ENCODE measurements at places on chromosomes 16 and 17.
A peak's percentile ranks its signal among the peaks of the same experiment; 100 is the strongest.

- DNase-seq: no peak
Measured at GRCh38 chr17:73387746-73388577, 76.2 kb upstream of the CDC42EP4 start.

- DNase-seq: no peak
Measured at GRCh38 chr17:50344731-50345365, 1.1 kb upstream of the XYLT2 start.

DNA sequence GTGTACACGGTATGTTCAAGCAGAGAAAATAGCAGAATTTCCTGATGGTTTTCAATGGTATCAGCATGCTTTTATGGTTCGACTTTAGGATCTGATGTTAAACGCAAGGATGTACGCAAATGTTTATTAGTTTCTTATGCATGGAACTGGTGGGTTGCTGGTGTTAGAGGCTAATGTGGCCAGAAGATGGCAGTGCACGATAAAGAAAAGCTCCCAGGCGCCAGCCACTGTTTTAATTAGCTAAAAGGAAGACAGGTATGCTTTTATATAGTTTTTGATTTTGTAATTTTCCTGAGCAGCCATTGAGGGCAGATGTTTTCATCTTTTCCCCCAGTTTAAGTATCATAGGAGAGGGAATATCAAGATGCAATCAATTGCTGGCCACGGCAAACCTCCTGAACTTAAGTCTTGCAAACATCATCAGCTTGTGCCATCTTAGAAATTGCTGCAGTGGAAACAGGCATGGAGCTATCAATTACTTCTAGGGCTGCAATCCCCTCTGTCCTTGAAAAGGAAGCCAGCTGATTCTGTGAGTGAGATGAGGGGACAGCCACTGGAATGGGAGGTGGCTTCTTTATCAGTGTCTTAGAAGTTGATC is 648.5 kb upstream of the RBFOX1 start:
- DNase-seq: peak; percentile 20

DNA sequence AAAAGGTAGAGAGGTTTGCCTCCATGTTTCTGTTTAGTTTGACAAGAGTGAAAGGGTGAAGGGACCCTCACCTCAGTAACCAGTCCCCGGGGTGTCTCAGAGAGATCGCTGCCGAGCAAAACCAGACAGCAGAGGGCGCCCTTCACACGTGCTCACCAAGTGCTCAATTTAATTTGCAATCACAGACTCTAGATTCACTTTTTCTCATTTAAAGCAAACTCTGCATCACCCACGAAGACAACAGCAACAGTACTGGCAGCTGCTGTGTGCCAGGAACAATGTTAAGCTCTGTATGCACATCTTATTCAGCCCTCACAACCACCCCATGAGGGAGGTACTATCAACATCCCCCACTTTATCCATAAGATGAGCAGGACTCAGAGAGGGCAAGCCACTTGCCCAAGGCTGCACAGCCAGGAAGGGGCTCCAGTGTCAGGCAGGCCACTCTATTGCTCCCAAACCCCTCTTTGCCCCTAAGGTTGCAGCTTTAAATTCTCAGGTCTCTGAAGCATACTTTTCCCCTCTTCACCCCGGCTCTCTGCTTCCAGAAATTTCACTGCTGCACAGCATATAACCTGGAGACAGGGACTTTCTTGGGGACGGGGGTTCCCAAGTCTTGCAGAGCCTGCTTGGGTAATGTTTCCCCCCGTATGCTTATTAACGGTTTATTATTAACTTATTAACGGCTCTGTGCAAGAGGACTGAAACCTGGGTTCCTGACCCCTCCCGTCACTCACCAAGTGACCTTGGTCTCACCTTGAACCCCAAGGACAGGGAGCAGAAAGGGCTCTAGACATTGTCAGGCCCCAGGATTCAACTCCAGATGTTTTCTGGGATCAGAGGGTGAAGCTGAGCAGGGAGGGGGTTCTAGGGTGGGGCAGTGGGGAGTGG is 70.9 kb downstream of the CNGB1 start:
- peak; percentile 42 for DNase-seq

GRCh38 chr17:21042458-21043295 is at the start of gene USP22:
Gene USP22 (minus strand): TSS chr17:21043011. CDS start chr17:21042835, 176 bp downstream.
- DNase-seq: no peak

All from NCI-H1694 (cell line).